ENCODE measurements at places on chromosomes 1 and 21. TPM values are rescaled to one million over a fixed set of nuclear protein-coding genes. Genes with fewer than 3 reads are reported as not detected.

Gene VWA5B1
- total RNA-seq, result not detected

Gene KCNA3
- not detected for total RNA-seq

Gene OLIG2
- total RNA-seq, result not detected

Gene RGSL1
- total RNA-seq, result not detected

Gene AMY1C
- not detected for total RNA-seq

Gene C4BPA
- total RNA-seq, result 0.33 TPM

Gene SH2D5
- total RNA-seq, result 17.6 TPM

Gene SPRR3
- not detected for total RNA-seq

Gene F13B
- total RNA-seq, result not detected

Gene AJAP1
- total RNA-seq, result not detected

Gene TFF2
- not detected for total RNA-seq

Gene SLC9C2
- not detected for total RNA-seq

Gene MCOLN3
- 3.9 TPM for total RNA-seq

Gene AP4B1
- 8.0 TPM for total RNA-seq

Gene CD58
- 11.7 TPM for total RNA-seq

Data from A549 treated with ZK216348 at 1 μM for 4 hours (cell line).